ENCODE measurements at places on chromosomes 5 and 9. TPM values are rescaled to one million over a fixed set of nuclear protein-coding genes. Genes with fewer than 3 reads are reported as not detected.

Gene PIP5K1B
- not detected for total RNA-seq

Gene ITGA1
- 4.4 TPM for total RNA-seq

Gene WNK2
- total RNA-seq, result not detected

Gene CSF1R
- total RNA-seq, result not detected

Gene SCGB3A2
- total RNA-seq, result not detected

Gene FOXE1
- total RNA-seq, result not detected

Gene RNF44
- total RNA-seq, result 1.2 TPM

Gene NR2F1-AS1
- total RNA-seq, result 12.2 TPM

Gene CTNNAL1
- total RNA-seq, result 239 TPM

Gene PCDHGB1
- total RNA-seq, result under 0.01 TPM

Gene SPATA31C1
- not detected for total RNA-seq

Gene IRGM
- total RNA-seq, result not detected

Gene NTRK2
- 0.30 TPM for total RNA-seq

Gene WDR31
- total RNA-seq, result 0.46 TPM

Gene HTR4
- total RNA-seq, result not detected

Gene SEMA4D
- total RNA-seq, result 24.0 TPM

Gene GABRA6
- not detected for total RNA-seq
